ENCODE measurements at places on chromosomes 5 and 9.

DNA sequence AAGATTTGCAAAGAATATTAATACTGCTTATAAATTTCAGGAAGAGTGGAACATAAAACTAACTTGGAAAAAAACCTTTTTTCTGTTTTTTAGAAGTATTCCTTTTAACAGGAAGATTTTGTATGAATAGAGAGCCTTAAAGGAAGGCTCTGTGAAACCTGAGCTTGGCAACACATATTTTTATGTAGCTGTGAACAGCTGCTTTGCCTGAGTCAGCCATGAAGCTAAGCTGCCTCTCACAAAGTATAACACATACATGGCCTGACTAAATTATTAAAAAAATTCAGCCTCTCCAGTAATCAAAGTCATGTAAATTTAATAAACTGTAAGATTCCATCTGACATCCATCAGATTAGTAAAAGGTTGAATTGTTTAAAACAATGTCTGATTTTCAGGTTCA lies 547.5 kb downstream of the ELAVL2 start:
- DNase-seq = no peak

DNA sequence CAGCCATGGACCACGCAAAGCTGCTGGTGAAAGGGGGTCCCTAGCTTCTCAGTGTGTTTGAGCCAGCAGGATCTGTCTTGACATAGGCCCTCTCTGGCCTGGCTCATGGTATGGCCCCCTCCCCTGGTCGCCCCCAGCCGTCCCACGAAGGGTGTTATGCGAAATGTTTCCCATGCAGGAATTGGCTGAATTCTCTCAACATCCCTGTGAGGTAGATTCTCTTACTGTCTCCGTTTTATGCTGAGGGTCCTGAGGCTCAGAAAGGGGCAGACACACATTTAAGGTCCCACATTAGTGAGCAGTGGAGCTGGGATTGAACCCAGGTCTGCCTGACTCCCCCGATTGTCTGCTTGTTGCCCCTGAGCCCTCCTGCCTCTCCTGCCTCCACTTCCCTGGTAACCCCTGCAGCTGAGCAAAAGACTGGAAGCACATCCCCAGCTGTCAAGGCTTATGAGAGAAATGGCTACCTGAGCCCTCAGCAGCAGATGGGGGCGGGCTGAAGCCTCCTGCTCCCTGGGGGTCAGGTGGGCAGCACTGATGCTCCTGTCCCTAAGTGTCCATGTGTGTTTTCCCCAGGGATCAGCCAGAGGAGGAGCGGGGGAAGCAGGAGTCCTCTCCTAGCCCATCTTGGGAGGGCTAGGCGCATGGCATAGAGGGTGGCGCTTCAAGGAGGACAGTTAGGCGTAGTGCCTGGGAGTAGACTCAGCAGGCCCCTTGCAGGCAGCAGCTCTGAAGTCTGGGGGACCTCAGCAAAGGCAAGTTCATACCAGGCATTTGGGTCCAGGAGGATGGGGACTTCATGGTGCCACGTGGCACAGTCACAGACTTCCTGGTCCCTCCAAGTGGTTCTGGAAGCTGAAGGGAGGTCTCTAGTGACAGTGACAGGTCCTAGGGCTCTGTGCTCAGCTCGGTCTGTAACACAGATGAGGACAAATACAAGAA lies 49.0 kb upstream of the GARNL3 start:
- no peak for DNase-seq

DNA sequence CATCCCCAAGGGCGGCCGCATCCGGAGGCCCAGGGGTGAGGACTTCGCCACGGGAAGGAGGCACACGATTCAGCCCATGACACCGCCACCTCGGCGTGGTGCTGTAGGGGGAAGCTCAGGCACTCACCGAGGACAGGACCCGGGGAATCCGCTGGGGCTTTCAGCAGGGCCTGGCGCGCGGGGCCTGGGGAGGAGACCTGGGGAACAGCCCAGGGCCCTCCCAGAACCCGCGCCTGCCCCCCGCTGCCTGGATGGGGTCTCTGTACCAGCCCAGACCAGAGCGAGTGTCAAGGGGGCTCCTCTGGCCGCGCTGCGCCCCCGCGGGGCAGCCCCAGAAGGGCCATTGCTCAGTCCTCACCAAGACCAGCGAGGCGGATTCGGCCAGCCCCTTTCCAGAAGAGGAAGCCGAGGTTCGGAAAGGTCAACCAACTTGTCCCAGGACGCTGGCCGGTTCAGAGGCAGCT lies 12.8 kb downstream of the COL23A1 start:
- DNase-seq = no peak

DNA sequence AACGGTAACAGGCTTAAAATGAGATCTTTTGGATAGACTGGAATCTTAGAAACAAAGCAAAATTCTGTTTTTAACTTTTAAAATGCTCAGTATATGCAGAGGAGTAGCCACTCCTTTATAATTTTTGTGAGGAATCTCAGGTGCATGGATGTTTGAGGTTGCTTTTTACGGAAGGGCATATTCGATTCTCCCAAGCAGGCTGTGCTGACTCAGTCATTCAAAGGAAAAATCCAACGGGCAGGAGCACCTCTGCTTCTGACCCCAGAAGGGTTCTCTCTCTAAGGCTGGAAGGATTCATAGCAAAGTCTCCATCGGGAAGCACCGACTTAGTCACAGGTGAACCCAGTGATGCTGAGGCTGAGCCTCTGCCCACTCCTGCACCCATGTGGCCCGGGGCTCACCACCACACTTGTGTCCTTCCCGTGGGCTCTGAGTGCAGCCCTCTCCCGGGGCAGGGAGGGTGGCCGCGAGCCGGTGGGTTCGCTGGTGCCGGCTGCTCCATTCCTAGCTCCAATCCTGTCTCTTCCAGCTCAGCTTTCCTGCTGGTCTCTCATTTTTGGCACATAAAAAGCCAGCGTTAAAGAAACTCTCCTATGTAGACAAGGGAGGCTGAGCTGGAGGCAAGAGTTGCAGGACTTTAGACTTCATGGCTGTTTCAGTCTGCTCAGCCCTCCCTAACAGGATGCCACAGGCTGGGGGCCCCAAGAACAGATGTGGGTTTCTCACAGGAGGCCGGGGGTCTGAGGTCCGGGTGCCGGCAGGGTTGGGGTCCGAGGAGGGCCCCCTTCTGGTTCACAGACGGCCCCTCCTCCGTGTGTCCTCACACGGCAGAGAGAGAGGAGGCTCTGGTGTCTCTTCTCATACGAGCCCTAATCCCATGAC lies 135.6 kb upstream of the LPCAT1 start:
- DNase-seq = no peak

DNA sequence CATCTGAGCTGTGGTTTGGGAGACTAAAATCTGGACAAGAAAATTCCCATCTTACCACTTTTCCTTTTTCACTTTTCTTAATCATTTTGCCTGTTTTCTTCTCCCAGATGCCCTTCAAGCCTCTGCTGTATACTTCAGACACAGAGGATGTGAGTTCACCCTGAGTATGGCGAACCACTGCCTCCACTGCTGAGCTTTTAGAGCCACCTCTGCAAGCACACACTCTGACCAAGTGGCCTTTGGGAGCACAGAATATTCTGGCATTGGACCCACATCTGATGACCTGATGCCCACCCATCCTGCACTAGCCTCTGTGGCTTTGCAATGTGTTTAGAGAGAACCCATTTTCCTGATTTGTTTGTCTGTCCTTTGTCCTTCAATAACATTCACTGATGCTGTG lies 32.5 kb downstream of the TERT start:
- no peak for DNase-seq

- no peak for DNase-seq
Observed at GRCh38 chr5:94021246-94021645, 279.8 kb upstream of the POU5F2 start.

- no peak for DNase-seq
Observed at GRCh38 chr9:116162241-116162781, 8.7 kb downstream of the PAPPA start.

GRCh38 chr5:139413153-139413552 lies 9.3 kb upstream of the SPATA24 start:
- no peak for DNase-seq

- no peak for DNase-seq
Observed at GRCh38 chr5:146797658-146798057, 80.9 kb downstream of the PPP2R2B start.

DNA sequence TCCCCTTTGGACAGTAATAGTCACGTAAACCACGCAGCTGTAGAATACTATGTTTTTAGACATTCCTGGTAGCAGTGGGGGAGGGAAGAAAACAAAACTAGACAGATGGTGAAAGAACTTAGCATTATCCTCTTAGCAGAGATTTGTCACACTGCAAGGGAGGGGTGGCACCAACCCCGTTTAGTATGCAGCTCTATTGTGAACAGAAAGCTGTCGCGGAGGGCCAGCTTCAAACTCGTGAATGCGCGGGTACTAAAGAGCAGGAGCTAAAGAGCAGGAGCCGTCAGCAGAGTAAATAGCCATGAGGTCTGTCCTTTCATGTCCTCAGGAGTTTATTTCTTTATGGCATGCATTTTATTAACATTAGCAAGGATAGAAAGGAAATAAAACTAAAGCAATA lies 141.9 kb upstream of the SLC12A2 start:
- no peak for DNase-seq

- no peak for DNase-seq
Observed at GRCh38 chr5:72267685-72268084, 52.4 kb downstream of the MRPS27 start.

All from activated T-cell treated with anti-CD3 and anti-CD28 coated beads, Interleukin-2, amount 50 U/mL, for 24 hours (primary cell).